ENCODE measurements at places on chromosomes 1 and 21. TPM values are rescaled to one million over a fixed set of nuclear protein-coding genes. Genes with fewer than 3 reads are reported as not detected.

Gene AGTRAP
- polyA plus RNA-seq = 56.5 TPM

Gene FAM43B
- polyA plus RNA-seq = 7.1 TPM

Gene CLCNKA
- polyA plus RNA-seq = 0.06 TPM

DNA sequence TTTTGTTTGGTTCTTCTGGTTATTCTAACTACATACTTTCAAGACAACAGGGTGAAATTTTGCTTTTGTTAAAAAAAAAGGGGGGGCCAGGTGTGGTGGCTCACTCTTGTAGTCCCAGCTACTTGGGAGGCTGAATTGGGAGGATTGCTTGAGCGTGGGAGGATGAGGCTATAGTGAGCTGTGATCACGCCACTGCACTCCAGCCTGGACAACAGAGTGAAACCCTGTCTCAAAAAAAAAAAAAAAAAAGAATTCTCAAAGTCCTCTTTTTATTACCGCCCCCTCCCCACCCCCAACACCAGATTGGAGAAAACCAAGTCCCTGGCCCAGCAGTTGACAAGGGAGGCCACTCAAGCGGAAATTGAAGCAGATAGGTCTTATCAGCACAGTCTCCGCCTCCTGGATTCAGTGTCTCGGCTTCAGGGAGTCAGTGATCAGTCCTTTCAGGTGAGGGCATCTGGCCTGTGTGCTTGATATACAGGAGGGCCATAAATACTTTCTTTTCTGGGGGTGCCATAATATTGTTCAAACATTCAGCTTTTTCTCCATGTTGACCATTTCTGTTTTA lies 50.2 kb downstream of the LAMC2 start:
- DNase-seq = no peak

DNA sequence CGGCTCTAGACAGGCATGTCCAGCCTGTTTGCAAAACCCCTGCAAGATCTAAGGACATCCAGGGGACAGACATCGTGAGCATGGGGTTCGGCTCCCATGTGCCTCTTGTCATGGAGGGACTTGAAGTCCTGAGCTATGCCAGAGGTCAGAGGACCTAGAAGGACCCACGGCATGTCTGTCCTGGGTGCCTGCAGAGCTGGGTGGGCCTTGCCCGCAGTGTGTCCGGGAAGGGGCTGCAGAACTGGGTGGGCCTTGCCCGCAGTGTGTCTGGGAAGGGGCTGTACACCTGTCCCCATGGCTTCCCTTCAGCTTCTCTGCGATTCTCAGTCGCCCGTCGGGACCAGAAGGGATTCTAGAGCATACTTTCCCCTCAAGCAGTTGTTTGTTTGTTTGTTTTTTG lies 20.0 kb upstream of the TRAPPC10 start:
- no peak for DNase-seq

DNA sequence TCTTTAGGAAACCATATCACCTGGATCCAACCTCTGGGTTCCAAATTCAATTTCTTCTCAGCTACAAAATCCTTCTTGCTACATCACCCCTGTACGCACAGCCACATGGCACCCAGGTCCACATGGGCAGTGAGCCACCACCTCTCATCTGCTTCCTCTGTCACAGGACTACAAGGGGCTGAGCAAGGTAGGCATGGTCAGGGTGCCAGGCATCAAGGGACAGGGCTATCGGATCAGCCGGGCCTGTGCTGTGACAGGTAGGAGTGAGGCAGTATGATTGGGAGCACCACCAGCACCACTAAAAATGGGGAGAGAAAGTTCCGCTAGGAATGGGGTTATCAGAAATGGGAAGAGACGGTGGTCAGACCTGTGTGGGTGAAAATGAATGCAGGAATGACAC lies 29.4 kb downstream of the S100A6 start:
- DNase-seq = no peak

DNA sequence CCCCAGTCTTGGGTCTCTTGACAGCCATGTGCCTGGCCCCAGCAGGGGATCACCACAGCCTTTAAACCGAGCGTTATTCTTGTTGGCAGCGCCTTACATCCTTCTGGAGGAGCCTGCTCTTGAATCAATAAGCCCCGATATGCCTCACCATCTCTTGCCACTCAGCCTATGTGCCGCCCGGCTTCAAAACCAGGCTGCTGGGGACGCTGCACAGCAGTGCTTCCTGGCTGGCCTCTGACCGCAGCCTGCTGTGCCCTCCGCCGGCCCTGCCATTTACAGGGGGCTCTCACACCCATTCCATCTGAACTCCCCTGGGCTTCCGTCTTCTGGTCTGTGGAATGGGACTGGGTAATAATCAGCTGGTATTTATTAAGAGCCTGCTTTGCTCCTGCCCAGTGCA lies 3.0 kb upstream of the PEX10 start:
- no peak for DNase-seq

Data from A549 (cell line).